ENCODE measurements at places on chromosomes 12 and 14. TPM values are rescaled to one million over a fixed set of nuclear protein-coding genes. Genes with fewer than 3 reads are reported as not detected.

GRCh38 chr14:44612002-44612401, 104.9 kb upstream of the FSCB start:
- H3K36me3 ChIP-seq: no peaks in the 10 kb centered on the region
- no peak overlapping the region for H3K4me3 ChIP-seq
- no peaks in the 10 kb centered on the region for H3K27me3 ChIP-seq
- no peaks in the 10 kb centered on the region for H3K4me1 ChIP-seq

- no peaks in the 10 kb centered on the region for H3K27me3 ChIP-seq
- no peaks in the 10 kb centered on the region for H3K4me1 ChIP-seq
- no peak overlapping the region for H3K27ac ChIP-seq
- DNase-seq: no peak
- H3K4me3 ChIP-seq: no peak overlapping the region
These were observed 38.7 kb downstream of the KCNH5 start for GRCh38 chr14:63006531-63006930.

GRCh38 chr14:68306265-68306933, 486.5 kb downstream of the ZFP36L1 start:
- DNase-seq: no peak
- no peak overlapping the region for H3K4me3 ChIP-seq
- no peaks in the 10 kb centered on the region for H3K27me3 ChIP-seq
- peaks cover 23% of the 10 kb centered on the region for H3K4me1 ChIP-seq

- no peaks in the 10 kb centered on the region for H3K36me3 ChIP-seq
- H3K27me3 ChIP-seq: no peaks in the 10 kb centered on the region
- no peak overlapping the region for H3K27ac ChIP-seq
- no peak for DNase-seq
- no peaks in the 10 kb centered on the region for H3K4me1 ChIP-seq
These were observed 75.6 kb downstream of the PPM1H start for GRCh38 chr12:62859321-62859737.

DNA sequence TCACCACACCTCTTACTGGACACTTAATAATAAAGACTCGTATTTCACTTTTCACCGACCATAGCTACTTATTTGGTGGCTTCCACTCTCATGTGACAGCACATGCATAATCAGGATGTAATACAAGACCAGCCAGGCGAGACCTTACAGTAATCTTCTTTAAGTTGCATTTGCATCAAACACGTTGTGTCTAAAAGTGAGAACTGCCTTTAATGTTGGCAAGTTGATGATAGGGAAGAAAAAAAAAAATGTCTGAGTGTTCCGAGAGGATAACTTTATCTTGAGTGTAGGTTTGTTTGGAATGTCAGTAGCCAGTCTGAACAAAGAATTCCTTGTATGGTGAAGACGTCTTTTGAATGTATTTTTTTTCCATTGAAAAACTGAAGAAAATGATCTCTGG, 440.4 kb downstream of the ADAMTS20 start:
- no peaks in the 10 kb centered on the region for H3K27me3 ChIP-seq
- H3K27ac ChIP-seq: no peak overlapping the region
- H3K36me3 ChIP-seq: no peaks in the 10 kb centered on the region
- no peaks in the 10 kb centered on the region for H3K4me1 ChIP-seq

DNA sequence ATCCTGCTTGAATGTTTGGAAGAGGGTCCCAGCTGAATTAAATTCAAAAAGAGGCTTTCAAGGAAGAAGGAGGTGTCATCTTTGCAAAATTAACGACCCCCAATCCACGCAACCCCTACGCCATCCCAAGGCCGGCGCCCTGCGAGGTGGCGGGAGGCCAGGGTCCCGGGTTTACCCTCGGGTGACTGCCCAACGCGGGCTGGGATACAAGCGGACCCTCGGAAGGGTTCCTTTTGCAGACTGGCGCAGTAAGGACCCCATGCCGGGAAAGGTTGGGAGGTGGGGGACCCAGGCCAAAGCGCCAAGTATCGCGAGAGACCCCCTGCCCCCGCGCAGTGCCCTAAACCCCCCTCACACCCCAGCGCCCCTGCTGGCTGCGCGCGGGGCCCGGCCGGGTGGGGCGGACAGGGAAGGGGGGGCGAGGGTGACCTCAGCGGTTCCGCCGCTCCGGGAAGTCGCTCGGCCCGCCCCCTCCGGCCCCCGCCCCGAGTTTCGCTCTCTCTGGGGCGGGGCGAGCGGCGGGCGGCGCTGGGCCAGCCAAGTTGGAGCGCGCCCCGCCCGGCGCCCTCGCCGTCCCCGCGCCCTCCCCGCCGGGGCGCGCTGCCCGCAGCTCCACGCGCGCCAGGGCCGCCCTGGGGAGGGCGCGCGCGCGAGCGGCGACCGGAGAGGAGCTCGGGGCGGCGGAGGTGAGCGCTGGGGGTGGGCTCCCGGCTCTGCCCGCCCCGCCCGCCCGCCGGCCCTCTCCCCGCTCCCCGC, 708 bp upstream of the ZBTB42 start:
- peaks cover 36% of the 10 kb centered on the region for H3K4me1 ChIP-seq
- no peaks in the 10 kb centered on the region for H3K27me3 ChIP-seq

GRCh38 chr12:33721561-33721960, 281.9 kb upstream of the SYT10 start:
- H3K27me3 ChIP-seq: no peaks in the 10 kb centered on the region
- H3K36me3 ChIP-seq: no peaks in the 10 kb centered on the region
- DNase-seq: no peak
- H3K4me1 ChIP-seq: no peaks in the 10 kb centered on the region

GRCh38 chr14:76863724-76864407, 37.7 kb downstream of the LRRC74A start:
- no peak overlapping the region for H3K27ac ChIP-seq
- H3K4me3 ChIP-seq: no peak overlapping the region
- no peak for DNase-seq

DNA sequence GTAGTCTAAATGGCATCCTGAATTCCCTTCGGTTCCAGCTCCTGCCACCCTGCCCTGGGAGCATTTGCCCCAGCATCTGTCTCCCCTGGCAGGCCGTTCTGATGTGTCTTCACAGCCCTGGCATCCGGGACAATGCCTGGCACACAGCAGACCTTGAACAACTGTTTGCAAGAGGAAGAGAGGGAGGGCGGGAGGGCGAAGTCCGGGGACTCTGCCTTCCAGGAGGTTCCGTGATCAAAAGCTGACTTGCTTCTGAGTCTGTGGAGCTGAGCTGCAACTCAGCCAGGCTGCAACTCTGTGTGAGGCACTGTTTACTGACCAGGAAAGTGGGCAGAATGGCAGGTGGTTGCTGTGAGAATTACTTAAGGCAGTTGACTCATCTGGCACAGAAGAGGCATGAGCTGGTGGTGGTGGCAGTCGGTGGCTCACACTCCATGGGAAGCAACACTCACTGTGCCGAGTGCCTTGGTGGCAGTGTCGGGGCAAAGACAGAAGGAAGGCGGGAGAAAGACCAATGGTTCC, 61.1 kb upstream of the DLK1 start:
- no peak overlapping the region for H3K4me3 ChIP-seq
- H3K27ac ChIP-seq: peak overlapping the region; percentile 54
- peaks cover 10% of the 10 kb centered on the region for H3K4me1 ChIP-seq
- no peaks in the 10 kb centered on the region for H3K27me3 ChIP-seq
- H3K36me3 ChIP-seq: no peaks in the 10 kb centered on the region
- peak; percentile 72 for DNase-seq

GRCh38 chr14:60315196-60315990, 66.4 kb downstream of the PPM1A start:
- no peaks in the 10 kb centered on the region for H3K4me1 ChIP-seq
- no peaks in the 10 kb centered on the region for H3K27me3 ChIP-seq
- H3K4me3 ChIP-seq: no peak overlapping the region

DNA sequence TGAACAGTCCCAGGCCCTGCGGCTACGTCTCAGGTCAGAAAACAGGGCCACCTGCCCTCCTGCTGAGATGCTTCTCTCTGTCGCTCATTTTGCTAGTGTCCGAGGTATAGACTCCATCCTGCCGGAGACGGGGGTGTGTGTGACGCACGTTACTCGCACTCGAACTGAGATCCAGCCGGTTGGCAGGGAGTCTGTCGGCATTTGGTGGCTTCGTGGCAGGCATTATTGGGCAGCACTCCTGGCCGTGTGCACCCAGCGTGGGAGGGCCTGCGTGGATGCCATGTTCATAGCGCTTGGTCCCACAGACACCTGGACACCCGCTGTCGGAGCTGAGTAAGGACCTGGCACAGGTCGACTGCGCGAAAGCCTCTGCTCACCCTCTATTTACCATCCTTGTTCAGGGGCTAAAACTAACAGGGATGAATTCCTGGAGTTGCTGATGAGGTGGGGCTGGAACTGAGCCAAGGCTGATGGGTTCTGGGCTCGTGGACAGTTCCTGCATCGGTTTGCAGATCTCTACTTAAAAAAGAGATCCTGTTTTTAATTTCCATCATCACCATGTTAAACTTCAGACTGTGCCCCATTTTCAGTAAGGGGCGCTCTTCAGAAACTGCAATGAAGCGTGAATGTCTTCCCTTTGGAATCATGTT, 28.6 kb downstream of the AACS start:
- no peak overlapping the region for H3K27ac ChIP-seq
- no peak overlapping the region for H3K4me3 ChIP-seq
- no peaks in the 10 kb centered on the region for H3K27me3 ChIP-seq
- no peaks in the 10 kb centered on the region for H3K4me1 ChIP-seq
- DNase-seq: no peak

DNA sequence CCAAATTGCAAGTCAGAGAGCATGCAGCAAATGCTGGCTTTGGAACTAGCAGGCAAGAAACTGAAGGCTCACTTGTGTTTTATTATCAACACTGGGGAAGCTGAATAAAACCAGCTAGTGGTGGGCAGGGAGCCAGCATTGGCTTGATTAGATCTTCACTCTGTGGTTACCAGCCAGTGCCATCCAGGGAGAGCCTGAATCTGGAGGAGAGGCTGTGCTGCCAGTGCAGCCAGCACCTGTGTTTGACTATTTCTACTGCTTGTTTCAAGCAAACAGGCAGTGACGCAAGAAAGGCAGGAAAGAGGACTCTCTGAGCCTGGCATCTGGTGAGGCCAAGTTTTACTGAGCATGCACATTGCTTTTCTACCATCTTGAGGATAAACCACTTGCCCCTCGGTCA, 247.0 kb downstream of the PHLDA1 start:
- H3K27ac ChIP-seq: peak overlapping the region; percentile 55
- no peaks in the 10 kb centered on the region for H3K27me3 ChIP-seq
- peaks cover 24% of the 10 kb centered on the region for H3K4me1 ChIP-seq
- no peak overlapping the region for H3K4me3 ChIP-seq

DNA sequence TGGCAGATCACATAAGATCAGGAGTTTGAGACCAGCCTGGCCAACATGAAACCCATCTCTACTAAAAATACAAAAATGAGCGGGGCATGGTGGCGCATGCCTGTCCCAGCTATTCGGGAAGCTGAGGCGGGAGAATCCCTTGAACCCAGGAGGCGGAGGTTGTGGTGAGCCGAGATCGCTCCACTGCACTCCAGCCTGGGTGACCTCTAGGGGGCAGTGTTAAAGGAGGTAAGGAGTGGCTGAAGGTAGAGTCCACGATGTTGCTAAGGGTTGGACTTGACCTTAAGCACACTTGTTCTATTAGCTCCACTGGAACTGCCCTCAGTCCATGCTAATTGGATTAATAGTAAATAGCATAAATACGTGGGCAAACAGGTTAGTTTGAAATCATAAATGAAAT, 62.4 kb upstream of the PSMC1 start:
- H3K4me3 ChIP-seq: no peak overlapping the region
- H3K27ac ChIP-seq: no peak overlapping the region
- H3K36me3 ChIP-seq: no peaks in the 10 kb centered on the region
- H3K27me3 ChIP-seq: no peaks in the 10 kb centered on the region
- DNase-seq: no peak

- no peaks in the 10 kb centered on the region for H3K27me3 ChIP-seq
- peaks cover 8% of the 10 kb centered on the region for H3K36me3 ChIP-seq
- H3K27ac ChIP-seq: no peak overlapping the region
- H3K4me3 ChIP-seq: no peak overlapping the region
- H3K4me1 ChIP-seq: no peaks in the 10 kb centered on the region
These were observed 7.4 kb downstream of the RAN start for GRCh38 chr12:130879212-130879686.

DNA sequence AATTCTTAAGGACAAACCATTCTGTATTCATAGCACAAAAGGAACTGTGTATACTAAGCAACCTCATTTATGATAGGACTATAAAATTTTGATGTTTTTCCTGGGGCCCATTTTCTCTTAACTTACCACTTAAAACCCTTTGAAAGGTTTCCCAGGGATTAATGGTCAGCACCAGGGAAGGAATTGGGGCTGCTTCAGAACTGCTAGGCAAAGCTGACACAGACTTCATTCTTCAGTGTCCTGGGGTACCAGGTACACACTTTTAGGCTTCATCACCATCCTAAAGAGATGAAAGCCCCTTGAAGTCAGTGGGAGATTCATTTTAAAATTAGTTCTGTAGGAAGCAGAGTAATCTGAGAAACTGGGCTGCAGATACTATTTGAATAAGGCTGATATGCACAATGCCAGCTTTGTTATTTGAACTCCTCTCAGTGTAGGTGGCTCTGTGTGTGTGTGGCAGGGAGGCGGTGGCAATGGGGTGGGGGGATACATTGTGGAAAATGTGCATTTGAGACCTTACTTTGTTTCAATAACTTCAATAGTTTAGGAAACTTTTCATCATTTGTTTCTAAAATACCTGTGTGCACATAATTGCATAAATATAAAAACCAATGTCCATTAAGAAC, 329.3 kb upstream of the DCN start:
- H3K36me3 ChIP-seq: no peaks in the 10 kb centered on the region
- H3K4me3 ChIP-seq: no peak overlapping the region
- no peaks in the 10 kb centered on the region for H3K27me3 ChIP-seq
- no peak overlapping the region for H3K27ac ChIP-seq
- no peaks in the 10 kb centered on the region for H3K4me1 ChIP-seq
- no peak for DNase-seq

DNA sequence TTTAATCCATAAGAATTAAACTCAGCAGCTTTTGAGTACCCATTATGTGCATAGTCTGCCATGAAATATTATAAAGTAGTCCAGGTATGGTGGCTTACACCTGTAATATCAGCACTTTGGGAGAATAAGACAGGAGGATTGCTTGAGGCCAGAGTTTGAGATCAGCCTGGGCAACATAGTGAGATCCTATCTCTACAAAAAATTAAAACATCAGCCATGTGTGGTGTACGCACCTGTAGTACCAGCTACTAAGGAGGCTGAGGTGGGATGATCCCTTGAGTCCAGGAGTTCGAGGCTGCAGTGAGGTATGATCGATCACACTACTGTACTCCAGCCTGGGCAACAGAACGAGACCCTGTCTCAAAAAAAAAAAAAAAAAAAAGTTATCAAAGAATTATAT, 15.3 kb downstream of the MARK3 start:
- no peak overlapping the region for H3K4me3 ChIP-seq
- no peak for DNase-seq
- no peak overlapping the region for H3K27ac ChIP-seq

DNA sequence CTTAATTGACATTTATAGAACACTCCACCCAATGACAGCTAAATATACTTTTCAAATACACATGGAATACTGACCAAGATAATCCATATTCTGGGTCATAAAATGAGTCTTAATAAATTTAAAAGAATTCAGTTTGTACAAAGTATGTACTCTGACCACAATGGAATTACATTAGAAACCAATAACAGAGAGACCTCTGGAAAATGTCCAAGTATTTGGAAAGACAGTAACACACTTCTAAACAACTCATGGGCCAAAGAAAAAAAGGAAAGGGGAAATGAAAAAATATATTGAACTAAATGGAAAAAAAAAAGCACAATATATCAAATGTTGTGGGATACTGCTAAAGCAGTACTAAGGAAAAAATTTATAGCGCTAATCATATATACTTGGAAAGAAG, 52.0 kb downstream of the CRACR2A start:
- H3K4me3 ChIP-seq: no peak overlapping the region
- no peaks in the 10 kb centered on the region for H3K27me3 ChIP-seq
- DNase-seq: no peak
- no peak overlapping the region for H3K27ac ChIP-seq

The CBLN3 gene
- 1.4 TPM for polyA plus RNA-seq

The PTPRQ gene
- 0.46 TPM for polyA plus RNA-seq

The CCDC92 gene
- polyA plus RNA-seq: 25.6 TPM

The OASL gene
- polyA plus RNA-seq: 0.42 TPM

The CMA1 gene
- not detected for polyA plus RNA-seq

All from pancreas (tissue), 10 donors.